ENCODE measurements at places on chromosomes 13 and 19.

GRCh38 chr19:3979289-3979673 is 6.0 kb downstream of the EEF2 start:
- no peaks in the 10 kb centered on the region for H3K27me3 ChIP-seq
- peaks cover 8% of the 10 kb centered on the region for H3K4me1 ChIP-seq
- H3K27ac ChIP-seq, result no peak overlapping the region

GRCh38 chr13:93673885-93674284 is 447.3 kb downstream of the GPC6 start:
- no peaks in the 10 kb centered on the region for H3K27me3 ChIP-seq
- no peaks in the 10 kb centered on the region for H3K36me3 ChIP-seq
- H3K27ac ChIP-seq, result no peak overlapping the region
- no peaks in the 10 kb centered on the region for H3K4me1 ChIP-seq
- H3K4me3 ChIP-seq, result no peak overlapping the region
- DNase-seq, result no peak

DNA sequence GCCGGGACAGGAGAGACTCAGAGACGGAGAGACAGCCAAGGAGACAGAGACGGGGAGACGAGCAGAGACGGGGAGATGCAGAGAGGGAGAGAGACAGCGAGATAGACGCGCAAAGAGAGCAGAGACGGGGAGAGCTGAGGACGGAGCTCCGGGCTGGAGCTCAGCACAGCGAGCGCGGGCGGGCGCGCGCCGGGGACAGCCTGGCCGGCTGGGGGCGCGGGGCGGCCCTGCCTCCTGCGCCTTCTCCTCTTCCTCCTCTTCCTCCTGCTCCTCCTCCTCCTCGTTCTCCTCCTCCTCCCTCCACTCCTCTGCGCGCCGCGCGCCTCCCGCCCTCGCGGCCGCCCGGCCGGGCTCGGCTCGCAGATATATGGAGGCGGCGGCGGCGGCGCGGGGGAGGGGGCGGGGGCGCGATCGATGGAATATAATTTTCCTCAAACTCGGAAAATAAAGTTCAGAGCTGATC is at the start of gene ERFL:
ERFL (minus strand) TSS at position 229 of the 463 bp plus-strand sequence. CDS start 15,530 bp downstream, outside the sequence.
- no peaks in the 10 kb centered on the region for H3K27me3 ChIP-seq
- H3K4me3 ChIP-seq, result peak within 1 kb of the TSS; percentile 89
- H3K4me1 ChIP-seq, result peaks cover 47% of the 10 kb centered on the region
- peak; percentile 90 for DNase-seq
- H3K36me3 ChIP-seq, result no peaks in the 10 kb centered on the region

DNA sequence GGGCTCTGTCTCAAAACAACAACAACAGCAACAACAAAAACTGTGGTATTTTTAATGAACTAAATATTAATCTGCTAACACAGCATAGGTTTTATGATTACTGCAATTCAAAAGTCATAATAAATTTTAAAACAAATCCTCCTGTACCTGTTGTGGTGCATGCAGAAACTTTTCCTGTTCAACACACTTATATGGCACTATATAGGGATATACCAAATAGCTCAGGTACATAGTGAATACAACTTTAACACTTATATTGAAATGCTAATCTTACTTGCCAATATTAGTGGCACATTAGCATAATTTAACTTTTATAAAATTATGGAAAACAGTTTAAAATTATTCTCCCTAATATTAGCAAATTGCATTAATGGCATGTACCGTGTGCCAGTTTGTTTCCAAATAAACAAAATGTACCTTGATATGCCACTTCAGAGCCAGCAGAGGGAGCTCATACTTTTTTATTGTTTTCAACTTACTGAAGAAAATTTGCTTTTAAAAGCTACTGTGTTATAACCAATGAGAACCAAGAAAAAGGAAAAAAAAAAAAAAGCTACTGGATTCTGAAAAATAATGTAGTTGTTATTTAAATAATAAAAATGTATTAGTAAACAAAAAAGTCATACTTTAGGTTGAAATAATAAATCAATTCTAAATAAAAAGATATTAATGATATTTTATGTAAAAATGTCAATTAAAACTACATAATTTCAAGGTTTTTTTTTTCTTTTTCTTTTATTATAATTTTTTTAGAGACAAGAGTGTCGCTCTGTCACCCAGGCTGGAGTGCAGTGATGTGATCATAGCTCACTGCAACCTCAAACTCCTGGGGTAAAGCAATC is 18.0 kb upstream of the RBM26 start:
- H3K4me3 ChIP-seq, result no peak overlapping the region
- peak; percentile 80 for DNase-seq
- no peaks in the 10 kb centered on the region for H3K36me3 ChIP-seq
- no peaks in the 10 kb centered on the region for H3K27me3 ChIP-seq

DNA sequence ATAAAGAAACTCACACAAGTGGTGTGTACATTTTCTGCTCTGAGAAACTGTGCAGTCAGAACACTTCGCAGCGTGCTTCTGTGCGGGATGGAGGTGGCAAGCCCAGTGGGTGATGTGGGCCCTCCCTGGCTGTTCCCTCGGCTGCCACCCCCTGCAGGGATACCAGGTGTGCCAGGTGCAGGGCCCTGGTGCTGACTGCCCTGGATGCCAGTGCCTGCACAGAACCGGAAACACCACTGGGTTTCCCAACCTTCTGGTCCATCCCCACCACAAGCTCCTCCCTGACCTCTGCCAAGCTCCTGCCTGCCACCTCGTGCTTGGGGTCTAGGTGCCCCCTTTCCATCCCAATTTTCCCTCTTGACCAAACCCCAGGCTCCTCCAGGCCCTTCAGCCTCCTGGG is 81.9 kb upstream of the MCF2L start:
- no peaks in the 10 kb centered on the region for H3K36me3 ChIP-seq
- no peak overlapping the region for H3K27ac ChIP-seq
- no peaks in the 10 kb centered on the region for H3K27me3 ChIP-seq
- no peaks in the 10 kb centered on the region for H3K4me1 ChIP-seq
- H3K4me3 ChIP-seq, result no peak overlapping the region
- DNase-seq, result no peak

GRCh38 chr13:50352720-50353480 is 337.7 kb downstream of the KCNRG start:
- H3K4me3 ChIP-seq, result no peak overlapping the region
- DNase-seq, result no peak
- H3K36me3 ChIP-seq, result no peaks in the 10 kb centered on the region
- H3K4me1 ChIP-seq, result peaks cover 24% of the 10 kb centered on the region
- no peak overlapping the region for H3K27ac ChIP-seq

DNA sequence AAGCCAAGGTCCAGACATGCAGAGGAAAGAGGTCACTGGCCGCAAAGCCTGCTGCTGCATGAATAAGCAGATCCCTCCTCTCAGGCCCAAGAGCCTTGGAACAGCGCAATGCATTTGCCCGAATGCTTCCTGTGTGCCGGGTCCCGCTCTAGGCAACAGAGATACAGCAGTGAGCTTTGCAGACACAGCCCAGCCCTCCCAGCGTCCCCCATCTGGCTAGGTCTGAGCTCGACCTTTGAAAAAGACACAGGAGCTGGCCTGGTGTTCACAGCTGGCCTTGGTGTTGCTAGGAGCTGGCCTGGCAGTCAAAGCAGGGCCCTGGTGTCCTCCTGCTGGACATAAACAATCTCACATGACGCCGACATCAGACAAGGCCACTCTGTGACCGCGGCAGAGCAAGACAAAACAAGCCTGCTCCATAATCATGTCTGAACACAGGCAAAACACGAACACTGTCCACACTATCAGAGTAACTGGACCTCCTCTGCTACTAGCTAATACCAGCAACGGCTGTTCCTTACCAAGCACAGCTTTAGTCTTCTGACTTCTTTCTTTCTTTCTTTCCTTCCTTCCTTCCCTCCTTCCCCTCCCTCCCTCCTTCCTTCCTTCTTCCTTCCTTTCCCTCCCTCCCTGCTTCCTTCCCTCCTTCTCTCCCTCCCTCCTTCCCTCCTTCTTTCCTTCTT is 5.7 kb upstream of the PEX11G start:
- H3K4me3 ChIP-seq, result no peak overlapping the region
- DNase-seq, result no peak
- no peaks in the 10 kb centered on the region for H3K27me3 ChIP-seq

DNA sequence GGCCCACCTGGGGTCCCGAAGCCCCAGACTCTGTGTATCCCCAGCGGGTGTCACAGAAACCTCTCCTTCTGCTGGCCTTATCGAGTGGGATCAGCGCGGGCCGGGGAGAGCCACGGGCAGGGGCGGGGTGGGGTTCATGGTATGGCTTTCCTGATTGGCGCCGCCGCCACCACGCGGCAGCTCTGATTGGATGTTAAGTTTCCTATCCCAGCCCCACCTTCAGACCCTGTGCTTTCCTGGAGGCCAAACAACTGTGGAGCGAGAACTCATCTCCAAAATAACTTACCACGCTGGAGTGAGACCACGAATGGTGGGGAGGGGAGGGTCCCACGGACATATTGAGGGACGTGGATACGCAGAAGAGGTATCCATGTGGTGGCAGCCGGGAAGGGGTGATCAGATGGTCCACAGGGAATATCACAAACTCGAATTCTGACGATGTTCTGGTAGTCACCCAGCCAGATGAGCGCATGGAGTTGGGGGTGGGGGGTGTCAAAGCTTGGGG is 1.0 kb upstream of the ICAM5 start:
- no peaks in the 10 kb centered on the region for H3K27me3 ChIP-seq
- DNase-seq, result peak; percentile 94
- H3K27ac ChIP-seq, result peak overlapping the region; percentile 50
- no peaks in the 10 kb centered on the region for H3K36me3 ChIP-seq
- H3K4me3 ChIP-seq, result peak overlapping the region; percentile 68

DNA sequence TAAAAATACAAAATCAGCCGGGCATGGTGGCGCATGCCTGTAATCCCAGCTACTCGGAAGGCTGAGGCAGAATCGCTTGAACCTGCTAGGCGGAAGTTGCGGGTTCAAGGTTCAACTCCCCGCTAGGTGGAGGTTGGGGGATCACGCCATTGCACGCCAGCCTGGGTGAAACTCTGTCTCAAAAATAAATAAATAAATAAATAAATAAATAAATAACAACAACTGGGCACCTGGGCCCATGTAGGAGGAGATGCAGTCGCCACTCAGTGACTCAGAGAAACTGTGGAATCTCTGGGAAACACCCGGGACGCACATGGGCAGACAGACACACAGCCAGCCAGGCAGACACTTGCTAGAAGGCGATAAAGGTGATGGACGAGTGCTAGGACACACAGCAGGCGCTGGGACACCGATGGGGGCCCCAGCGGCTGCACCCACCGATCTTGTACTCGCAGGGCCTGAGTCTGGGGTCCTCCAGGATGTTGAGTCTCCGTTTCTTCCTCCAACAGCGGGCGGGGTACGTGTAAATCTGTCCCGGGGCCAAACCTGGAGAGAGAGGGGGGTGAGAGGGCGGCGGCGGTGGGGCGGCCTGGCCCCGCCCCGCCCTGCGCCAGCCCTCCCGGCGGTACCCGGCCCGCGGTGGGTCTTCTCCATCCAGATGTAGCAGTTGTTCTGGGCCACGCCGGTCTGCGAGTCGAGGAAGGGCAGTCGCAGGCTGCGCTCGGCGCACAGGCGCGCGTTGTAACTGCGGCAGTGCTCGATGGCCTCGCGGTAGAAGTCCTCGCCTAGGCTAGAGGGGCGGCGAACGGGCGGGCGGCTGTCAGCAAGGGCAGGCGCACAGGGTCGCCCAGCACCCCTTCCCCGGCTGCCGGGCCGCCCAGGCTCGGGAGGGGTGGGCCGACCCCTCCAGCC is 1.8 kb downstream of the DPF1 start:
- no peak overlapping the region for H3K4me3 ChIP-seq
- H3K27ac ChIP-seq, result no peak overlapping the region
- H3K4me1 ChIP-seq, result peaks cover 12% of the 10 kb centered on the region
- no peaks in the 10 kb centered on the region for H3K27me3 ChIP-seq
- no peaks in the 10 kb centered on the region for H3K36me3 ChIP-seq
- no peak for DNase-seq

Measured in Karpas-422 (cell line).